ENCODE measurements at places on chromosomes 3 and 15.

DNA sequence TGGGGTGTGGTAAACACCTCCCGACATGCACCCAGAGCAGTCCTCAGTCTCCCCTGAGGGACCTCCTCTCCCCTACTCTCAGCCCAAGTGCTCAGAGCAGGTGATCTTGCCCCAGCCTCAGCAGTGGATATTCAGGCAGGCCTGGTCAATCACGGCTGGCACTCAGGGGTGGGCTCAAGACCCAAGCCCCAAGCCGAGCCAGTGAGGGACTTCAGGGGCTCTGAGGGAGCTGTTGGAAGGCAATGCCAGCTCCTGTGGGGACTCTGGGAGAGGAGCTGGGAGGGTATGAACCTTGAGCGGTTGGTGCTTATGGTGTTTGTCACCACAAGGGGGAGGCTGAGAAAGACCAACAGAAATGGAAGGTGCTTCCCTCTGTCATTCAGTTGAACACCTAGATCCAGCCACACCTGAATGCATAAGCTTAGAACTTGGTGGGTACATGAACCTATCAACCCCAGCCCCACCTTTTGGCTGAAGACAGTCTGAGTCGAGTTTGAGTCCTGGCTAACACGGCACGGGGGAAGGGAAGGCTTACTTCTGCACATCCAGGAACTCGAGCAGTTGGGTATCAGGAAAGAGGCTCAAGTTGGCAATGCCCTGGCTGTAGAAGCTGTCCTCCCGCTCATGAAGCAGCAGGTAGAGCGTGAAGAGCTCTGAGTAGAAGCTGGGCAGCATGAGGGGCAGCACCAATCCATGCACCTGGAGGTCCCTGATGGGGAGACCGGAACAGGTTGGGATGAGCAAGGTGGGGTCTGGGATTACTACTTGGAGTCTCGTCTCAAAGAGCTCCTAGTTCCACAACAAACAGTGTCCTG, 19.2 kb downstream of the ALS2CL start:
- DNase-seq, result no peak

DNA sequence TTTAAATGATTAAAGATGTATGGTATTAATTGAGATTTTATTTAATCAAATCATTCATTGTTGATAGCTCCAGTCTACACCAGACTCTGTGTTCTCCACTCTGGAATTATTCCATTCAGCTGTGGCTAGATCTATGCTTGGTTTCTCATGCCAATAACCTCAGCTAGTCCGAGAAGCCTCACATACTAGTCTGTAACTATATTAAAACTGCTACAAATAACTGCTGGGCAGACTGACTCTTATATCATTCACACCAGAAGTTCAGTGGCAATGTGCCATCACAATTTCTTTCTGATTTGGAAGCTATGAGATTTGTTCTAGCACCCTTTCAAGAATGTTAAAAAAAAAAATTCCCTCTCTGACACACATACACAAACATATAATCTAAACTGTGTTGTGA, 947.3 kb downstream of the ROBO1 start:
- DNase-seq, result no peak

- no peak for DNase-seq
Measured at GRCh38 chr15:41669701-41670100, 9.5 kb downstream of the MGA start.

- DNase-seq, result no peak
Measured at GRCh38 chr3:128725547-128726022, 398 bp upstream of the RAB7A start.

- DNase-seq, result peak; percentile 33
Measured at GRCh38 chr3:37945807-37946530, 44.6 kb upstream of the VILL start.

- no peak for DNase-seq
Measured at GRCh38 chr3:101825904-101826445, 23.3 kb upstream of the NFKBIZ start.

GRCh38 chr3:97763586-97764406, 762 bp upstream of the ARL6 start:
- DNase-seq, result no peak

GRCh38 chr3:37620071-37620635, 241.5 kb upstream of the CTDSPL start:
- no peak for DNase-seq

GRCh38 chr15:45164914-45165313, 22.9 kb downstream of the SHF start:
- no peak for DNase-seq

GRCh38 chr3:54563501-54564200, 364.2 kb downstream of the LRTM1 start:
- no peak for DNase-seq

DNA sequence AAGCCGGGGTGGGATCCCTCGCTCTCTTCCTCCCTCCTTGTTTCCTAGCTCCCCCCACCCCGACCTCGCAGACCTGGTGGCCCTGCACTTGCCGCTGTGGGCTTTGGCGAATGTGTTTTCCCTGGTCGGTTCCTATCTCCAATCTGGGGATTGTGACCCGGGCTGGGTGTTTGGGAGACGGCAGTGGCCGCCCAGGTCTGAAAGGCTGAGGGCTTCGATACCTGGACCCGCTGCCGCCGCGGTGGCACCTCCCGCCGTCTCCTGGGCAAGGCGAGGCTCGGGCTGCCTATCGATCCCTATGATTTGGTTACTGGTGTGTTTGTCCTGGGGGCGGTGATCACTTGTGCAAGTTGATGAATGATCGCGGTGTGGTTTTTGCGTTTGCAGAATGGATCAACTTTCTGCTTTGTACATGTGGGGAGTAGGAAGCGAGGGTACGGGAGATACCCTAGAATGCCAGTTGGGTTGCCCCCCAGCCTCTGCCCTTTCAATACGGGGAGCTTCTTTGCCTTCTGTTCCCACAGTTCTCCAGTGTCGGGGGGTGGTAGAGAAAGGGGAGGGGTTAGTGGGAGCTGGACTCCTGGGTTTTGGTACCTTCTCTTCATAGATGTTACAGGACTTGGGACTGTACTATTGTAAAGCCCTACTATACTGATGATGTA, 3.0 kb downstream of the BBX start:
- DNase-seq, result no peak

GRCh38 chr15:70440416-70441138, 322.8 kb downstream of the UACA start:
- no peak for DNase-seq

DNA sequence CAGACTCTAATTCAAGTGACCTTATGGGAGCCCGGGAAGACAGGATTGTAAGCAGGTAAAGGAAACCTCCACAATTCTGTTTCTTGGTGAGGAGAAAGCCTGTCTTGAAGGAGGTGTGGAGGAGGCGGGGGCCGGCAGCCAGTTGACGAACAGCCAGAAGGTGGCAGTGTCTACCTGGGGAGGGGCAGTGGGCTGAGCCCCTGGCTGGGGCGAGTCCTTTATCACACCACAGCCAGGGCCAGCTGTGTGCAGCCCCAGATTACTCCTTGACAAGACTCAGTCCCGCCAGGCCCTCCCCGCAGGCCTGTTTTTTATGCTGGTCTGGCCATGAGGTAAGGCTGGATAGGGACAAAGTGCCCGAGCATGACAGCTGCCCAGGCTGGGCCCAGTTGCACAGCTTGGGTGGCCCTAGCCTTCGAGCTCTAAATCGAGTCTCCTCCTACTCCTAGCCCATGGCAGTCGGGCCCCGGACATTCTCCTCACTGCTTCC, 40.9 kb upstream of the IDH2 start:
- peak; percentile 46 for DNase-seq

- no peak for DNase-seq
Measured at GRCh38 chr3:72696815-72697214, 151.4 kb downstream of the SHQ1 start.

- no peak for DNase-seq
Measured at GRCh38 chr3:10770547-10770946, 45.5 kb upstream of the SLC6A11 start.

All from suppressor macrophage treated with lipopolysaccharide for 4 hours (primary cell).